Activated T-helper 1 cell treated with anti-CD3 and anti-CD28 coated beads, Interleukin-12 subunit alpha, Interleukin-12 subunit beta, Interleukin-2, Interleukin-4 antibody, amounts not matched to agents 30 ng/mL and 10 ng/mL and 1 ng/mL, durations not matched to agents 14 hours and 24 hours and 36 hours (primary cell): ENCODE measurements at places on chromosomes 2 and 18. TPM values are rescaled to one million over a fixed set of nuclear protein-coding genes. Genes with fewer than 3 reads are reported as not detected.

- no peak for DNase-seq
Measured at GRCh38 chr2:145593991-145594614, 1074.2 kb upstream of the ZEB2 start.

DNA sequence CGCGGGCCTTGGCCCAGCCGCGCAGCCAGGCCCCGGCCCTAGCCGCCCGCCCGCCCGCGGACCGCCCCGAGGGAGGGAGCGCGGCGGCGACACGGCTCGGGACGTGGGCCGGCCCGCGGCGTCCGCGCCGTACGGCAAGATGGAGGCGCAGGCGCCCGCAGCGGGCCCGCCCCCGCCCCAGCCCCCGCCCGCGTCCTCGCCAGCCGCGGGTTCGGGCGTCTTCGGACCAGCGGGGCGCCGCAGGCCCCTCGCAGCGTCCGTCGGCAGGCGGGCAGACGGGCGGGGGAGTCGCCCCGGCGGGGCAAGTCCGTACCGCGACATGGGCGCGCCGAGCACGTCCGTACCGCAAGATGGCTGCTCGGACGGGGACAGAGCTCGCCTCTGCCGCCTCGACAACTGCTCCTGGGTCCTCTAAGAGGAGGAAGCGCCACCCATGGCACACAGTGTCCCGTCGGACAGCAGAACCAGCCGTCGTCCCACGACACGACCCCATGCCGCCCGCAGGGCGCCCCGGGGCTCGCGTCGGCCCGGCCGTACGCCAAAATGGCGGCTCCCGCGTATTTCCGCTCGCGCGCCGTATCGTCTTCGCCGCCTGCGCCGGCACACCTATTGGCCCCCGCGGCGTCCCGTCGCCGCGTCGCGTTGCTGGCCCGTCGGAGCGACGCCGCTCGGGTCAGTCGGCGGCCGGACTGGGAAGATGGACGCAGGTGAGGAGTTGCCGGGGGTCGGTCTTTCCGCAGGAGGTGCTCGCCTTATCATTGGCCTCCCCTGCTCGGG, at the start of the genes ATG4B and THAP4:
Gene ATG4B, plus strand, starts transcription at position 676 of the 777 bp plus-strand sequence. Its CDS starts 22 bp downstream, at position 698.
Gene THAP4, minus strand, starts transcription at position 141 of the 777 bp plus-strand sequence. CDS start 141 bp downstream, outside the sequence.
- DNase-seq: peak; percentile 78

DNA sequence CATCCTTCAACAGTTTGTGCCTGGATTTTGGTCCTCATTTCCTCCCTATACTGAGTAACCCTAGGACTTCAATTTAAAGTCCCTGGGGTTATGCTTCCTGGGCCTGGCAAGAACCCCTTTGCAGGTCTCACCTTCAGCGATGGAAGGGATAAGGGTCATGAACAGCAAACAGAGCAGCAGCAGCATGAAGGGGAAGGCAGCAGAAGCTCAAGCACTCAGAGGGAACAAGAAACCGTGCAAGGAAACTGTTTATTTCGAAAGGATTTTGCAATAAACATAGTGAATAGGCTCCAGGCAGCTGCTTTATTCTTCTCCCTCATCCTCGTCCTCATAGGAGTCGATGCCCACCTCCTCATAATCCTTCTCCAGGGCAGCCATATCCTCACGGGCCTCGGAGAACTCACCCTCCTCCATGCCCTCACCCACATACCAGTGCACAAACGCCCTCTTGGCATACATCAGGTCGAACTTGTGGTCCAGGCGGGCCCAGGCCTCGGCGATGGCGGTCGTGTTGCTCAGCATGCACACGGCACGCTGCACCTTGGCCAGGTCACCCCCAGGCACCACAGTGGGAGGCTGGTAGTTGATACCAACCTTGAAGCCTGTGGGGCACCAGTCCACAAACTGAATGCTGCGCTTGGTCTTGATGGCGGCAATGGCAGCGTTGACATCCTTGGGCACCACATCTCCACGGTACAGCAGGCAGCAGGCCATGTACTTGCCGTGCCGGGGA, 2.8 kb upstream of the TUBA4B start:
- DNase-seq: no peak

DNA sequence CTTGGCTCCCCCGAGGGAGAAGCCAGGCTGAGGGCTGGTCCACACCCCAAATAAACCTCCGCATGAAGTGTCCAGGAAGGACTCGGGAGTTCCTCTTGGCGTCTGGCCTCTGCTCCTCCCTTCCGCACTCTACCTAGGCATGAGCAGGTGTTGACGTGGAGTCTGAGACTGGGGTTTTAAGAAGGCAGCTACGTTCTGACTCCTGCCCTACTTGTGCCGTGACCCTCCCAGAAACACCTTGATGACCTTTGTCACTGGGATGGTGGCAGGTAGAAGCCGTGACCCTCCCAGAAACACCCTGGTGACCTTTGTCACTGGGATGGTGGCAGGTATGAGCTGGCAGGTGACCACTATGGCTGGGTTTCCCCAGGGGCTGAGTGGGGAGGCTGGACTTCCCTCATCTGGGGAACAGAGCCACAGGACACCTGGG, 54.8 kb downstream of the HS6ST1 start:
- no peak for DNase-seq

DNA sequence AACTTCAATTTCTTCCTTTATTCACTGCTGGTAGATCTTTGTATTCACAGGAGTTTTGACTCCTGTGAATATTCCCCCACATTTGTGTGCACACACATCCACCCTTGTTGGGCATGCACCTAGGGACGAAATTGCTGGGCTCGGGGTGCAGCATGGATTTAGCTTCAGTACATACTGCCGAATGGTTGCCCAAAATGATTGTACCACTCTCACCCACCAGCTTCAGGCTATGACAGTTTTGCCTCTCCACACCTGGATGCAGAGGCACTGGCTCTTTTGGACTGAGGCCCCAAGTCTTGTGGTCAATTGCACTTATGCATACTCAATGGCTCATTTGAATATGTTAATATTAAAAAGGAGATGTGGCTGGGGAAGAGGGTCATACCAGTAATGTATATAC, 65.1 kb upstream of the ODC1 start:
- DNase-seq: no peak

DNA sequence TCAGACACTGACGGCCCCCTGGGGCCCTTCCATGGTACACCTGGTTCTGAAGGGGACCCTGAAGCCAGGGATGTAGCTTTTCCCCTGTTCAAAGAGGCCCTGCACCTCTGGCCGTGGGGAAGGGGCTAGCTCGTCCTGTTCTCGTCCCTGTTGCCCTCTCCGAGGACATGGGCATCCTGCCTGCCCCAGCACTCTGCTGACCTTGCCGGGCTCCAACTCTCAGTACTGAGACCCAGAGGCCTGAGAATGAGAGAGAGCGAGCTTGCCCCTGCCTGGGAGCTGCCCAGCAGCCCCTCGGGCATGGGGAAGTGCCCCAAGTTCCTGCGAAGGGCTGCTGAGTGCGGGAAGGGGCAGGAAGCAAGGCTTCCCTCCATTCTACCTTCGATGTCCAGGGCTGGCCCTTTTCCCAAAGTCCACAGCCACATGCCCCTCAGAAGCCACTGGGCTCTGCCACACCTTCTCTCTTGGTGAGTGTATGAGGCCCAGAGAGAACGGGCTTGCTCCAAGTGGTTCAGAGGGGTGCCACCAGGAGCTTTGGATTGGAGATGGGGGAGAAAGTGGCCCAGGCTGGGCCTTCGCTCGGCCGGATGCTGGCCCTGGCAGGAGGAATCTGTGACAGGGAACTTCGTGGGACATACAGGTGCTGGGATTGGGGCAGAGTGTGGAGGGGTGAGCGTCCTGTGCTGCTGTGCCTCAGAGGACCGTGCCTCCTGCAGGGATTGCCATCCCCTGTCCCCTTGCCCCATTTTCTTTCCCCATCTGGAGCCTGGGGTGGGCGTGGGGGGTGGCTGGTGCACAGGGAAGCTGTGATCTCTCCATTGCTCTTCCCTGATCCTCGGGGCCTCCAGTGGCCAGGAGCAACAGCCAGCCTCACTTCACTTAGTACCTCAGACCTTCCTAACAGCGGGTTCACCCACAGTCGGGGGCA, 50.8 kb downstream of the KCNIP3 start:
- DNase-seq: no peak

MALL gene
- 0.31 and 0.47 TPM in 2 replicates for total RNA-seq

- no peak for DNase-seq
Measured at GRCh38 chr2:79437433-79438267, 75.2 kb upstream of the CTNNA2 start.

DNA sequence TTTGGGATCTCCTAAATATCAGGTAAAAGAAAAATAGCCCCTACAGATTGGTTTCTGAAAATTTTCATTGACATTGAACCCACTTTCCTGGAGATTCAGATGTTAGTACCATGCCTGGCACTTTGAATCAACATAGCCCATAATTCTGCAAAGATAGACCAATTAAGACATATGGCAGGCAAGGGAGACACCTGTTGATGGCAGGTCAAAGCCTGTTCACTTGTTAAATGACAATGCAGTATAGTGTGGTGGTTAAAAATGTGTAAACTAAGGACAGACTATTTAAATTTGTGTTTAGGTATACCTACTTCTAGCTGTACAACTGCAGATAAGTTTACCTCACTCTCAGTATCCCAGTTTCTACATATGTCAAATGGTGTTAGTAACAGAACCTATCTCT, 178.1 kb upstream of the MMADHC start:
- no peak for DNase-seq

- no peak for DNase-seq
Measured at GRCh38 chr2:213246497-213247281, 37.6 kb upstream of the SPAG16 start.

DNA sequence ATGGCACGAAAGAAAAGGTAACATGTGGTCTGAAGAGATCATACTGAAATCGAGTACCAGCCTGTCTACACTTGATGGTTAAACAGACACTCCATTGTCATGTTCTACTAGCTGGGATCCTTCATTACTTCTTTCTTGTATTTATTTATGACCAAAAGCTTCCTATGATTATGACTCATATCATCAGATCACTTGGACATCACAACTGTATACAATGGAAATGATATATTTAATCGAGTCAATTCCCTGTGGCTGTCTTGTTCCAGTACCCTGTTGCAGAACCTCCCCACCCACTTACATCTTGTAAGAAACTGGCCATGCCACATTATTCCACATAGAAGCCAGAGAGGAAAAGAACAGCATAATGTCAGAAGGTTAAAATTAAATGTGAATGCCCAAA, 358.9 kb downstream of the ZEB2 start:
- DNase-seq: no peak

GRCh38 chr2:206915121-206915520, 24.2 kb upstream of the CPO start:
- no peak for DNase-seq

- no peak for DNase-seq
Measured at GRCh38 chr2:80258793-80259192, 45.8 kb downstream of the LRRTM1 start.

DNA sequence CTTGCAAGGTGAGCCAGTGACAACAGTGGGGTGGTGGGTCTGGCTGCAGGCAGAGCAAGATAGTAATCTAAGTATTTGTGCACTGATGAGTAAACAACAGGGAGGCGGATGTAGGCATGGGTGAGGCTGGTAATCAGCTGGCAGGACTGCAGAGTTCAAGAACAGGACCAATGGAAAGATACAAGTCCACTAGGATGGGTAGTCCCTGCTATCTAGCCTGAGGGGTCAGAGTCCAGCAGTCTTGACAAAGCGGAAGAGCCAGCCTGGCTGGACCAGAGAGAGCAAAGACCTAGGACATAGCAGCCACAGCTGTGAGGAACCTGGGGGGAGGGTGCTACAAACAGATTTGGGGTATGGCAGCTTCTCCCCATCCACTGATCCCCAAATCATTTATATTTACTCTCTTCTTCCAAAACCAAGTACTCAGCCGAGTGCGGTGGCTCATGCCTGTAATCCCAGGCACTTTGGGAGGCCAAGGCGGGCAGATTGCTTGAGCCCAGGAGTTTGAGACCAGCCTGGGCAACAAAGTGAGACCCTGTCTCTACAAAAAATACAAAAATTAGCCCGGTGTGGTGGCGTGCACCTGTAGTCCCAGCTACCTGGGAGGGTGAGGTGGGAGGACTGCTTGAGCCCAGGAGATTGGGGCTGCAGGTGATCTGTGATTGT, 25.9 kb downstream of the VIL1 start:
- DNase-seq: no peak

DNA sequence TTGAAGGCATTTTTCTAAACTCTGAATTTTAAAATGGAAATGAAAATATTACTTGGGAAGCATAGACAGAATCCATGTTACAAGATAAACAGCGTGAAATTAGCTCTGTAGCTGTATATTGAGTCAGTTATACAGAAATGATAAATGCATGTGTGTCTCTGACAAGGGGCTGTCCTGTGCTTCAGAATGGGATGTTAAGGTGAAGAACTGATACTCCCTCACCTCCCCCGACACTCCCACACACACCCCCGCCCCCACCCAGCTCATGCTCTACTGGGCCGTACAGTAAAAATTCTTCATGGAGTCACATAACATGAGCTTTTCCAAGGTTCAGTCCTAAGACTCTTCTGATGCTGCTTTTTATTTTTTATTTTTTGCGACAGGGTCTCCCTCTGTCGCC, 869 bp upstream of the THUMPD2 start:
- DNase-seq: no peak

COLEC12 gene
- not detected in 2 replicates for total RNA-seq

GRCh38 chr2:82317012-82317411, 2012.5 kb upstream of the LRRTM1 start:
- no peak for DNase-seq

DNA sequence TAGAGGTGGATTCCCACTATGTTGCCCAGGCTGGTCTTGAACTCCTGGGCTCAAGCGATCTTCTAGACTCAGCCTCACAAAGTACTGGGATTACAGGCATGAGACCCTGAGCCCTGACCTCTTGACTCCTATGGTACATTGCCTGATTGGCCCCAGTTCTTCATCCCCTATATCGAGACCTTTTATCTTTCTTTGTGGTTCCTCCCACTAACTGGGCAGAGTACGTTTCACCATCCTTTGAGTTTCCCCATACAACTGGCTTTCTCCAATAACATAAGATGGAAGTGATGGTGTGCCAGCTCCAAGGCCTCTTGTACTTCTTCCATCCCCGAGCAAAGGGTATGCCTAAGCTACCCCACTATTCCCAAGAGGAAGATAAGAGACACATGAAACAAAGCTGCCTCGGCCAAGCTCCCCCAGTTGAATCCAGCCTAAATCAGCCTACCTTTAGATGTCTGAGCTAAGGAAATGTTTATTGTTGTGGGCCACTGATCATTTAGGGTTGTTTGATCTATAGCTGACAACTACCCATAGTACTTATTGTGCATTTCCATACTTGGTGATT, 8.3 kb upstream of the TMEM247 start:
- no peak for DNase-seq

PLEKHH2 gene
- total RNA-seq: 0.12 and 0.13 TPM in 2 replicates
